ENCODE measurements at places on chromosomes 3 and 15.

GRCh38 chr3:112078125-112079083, 7.8 kb upstream of the C3orf52 start:
- no peak for DNase-seq

DNA sequence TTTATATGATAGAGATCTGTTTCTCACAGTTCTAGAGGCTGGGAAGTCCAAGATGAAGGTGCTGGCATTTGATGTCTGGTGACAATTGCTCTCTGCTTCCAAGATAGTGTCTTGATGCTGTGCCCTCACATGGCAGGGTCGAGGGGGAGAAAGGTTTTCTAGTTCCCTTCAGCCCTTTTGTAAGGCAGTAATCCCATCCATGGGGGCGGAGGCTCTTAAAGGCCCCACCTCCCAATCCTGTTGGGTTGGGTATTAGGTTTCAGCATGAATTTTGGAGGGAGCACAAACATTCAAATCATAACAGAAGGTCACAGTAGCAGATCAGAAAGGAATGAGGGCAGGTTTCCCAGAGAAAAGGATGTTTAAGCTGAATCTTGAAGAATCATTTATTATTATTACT, 601.7 kb upstream of the ZNF717 start:
- no peak for DNase-seq

DNA sequence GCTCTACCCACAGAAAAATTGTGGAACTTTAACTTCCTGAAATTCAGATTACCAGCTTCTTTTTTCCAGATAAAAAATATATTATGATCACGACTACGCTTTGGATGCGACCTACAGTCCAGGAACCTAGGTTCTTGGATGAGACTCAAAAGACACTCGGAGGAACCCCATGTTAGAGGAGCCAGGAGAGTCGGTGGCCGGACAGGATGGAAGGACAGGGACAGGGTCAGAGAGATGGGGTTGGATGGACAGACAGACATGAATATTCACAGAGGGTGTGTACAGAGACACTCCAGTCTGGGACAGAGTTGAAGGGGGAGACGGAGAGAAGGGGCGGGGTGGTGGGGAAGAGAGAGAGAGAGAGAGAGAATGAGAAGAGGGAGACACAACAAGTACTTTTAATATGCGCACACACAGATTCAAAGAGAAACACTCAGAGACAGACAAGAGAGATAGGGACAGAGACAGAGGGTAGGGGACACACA, 9.5 kb downstream of the FAM3D start:
- DNase-seq = no peak

DNA sequence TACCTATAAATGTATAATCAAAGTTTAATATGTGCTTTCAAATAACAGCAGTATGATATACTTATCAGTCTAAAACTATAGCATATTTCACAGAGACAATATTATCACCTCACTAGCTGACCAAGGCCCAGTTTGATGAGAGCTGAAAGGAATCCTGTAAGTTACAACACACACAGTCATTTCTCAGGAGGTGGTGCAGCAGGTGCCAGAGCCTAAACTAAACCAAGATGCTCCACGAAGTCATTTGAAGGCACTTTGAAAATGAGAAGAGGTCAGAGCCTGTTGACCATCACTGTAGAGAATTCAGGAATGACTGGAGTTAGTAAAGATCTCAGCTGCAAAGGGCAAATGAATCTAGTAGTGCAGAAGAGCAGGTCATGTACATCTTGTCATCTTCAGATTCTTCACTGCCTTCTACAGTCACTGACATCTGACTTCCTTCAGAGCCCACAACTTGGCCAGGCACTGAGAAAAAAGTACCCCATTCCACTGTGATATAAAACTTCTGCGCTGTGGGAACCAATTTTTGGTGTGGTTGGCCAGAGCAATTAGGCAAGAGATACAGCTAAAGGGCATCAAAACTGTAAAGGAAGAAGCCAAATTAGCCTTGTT, 7.9 kb downstream of the GBE1 start:
- DNase-seq = no peak

DNA sequence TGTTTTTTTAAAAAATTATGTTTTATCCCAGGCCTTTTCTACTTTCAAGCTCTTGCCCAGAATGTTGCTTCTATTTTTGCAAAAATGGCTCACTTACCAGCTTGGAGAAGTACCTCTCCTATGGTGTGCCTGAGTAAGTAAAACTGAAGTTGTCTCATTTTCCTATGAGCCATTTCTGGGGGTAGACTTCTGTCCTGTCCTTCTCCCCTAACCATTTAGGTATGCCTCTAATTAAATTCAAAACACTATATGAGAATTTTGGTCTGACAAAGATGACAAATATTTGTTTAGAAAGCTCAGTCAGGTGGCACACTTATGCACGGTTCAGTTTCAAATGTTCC, 282.5 kb upstream of the ICE2 start:
- DNase-seq = no peak

GRCh38 chr3:27224197-27224596, 145.0 kb downstream of the NEK10 start:
- DNase-seq = no peak

All from GM19239 (cell line).